ENCODE measurements at places on chromosomes 1 and 21.

DNA sequence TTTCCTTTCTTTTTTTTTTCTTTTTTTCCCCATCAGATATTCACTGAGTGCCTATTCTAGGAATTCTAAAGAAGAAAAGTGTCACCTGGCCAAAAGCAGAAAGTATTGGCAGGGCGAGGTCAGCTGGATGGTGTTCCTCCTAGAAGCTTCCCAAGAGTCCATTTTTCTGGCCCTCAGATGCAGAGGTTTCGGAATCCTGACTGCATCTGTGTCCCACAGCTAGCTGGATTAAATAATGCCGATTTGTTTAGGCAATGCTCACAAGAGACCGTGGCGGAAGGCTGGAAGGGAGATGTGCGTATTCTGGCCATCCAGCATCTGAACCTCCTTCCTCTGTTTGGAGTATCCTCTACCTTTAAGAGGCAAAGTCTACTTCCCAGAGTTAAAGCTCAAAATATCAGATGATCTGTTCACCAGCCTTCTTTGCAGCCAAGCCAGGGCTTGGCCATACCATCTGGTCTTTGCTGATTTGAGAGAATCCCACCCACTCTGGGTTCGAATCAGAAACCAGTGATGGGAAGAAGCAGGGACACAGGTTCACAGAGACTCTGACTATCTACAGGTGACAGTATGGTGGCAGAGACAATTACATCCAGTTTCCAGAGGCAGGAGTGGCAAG is 5.4 kb upstream of the TENT5C start:
- DNase-seq = no peak

- DNase-seq = no peak
These were observed 935.2 kb downstream of the PLA2G4A start for GRCh38 chr1:187763976-187764375.

DNA sequence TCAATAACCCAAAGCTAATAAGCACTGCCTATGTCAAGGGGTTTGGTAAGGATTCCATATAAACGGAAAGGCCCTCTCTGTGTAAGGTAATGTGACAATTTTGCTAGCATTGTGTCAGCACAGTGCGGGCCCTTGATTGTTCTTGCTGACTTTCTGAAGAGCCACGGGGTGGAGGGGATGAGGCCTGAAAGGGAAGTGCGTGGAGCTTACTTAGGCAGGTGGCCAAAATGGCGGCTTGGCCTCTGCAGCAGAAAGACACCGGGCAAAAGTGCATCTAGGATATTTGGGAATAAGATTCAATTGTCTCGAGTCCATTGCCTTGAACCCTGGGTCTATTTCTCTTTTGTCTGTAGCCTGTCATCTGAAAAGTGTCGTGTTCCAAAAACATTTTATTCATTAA is 114.3 kb downstream of the TGFB2 start:
- no peak for DNase-seq

DNA sequence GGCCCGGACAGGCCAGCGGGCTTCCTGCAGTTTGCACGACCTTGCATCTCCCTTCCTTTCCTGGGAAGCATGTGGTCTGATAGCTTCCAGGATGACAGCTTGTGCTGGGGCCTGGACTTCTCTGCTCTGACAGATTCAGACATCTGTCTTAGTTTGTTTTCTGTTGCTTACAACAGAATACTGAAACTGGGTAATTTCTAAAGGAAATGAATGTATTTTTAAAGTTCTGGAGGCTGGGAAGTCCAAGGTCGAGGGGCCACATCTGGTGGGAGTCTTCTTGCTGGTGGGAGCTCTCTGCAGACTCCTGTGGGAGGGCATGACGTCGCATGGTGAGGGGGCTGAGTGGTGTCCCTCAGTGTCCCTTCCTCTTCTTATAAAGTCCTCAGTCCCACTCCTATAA is 35.3 kb upstream of the TENT5B start:
- DNase-seq = no peak

DNA sequence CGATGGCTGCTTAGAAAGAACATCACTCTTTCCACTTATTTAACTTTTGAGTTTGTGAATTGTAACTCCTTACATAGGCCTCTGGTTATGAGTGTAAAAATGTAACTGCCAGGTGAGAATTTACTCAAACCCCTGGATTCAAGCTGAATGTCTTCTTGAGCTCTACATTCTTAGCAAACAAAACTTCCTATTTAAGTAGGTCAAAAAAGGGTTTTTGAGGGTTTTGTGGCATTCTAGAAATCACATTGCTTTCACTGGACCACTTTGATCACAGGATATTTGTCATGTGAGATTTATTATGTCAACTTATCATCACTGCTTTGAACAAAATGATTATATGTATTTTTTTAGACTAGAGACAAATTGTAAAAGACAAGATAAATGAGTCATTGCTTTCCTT is 5.7 kb downstream of the IL23R start:
- DNase-seq = no peak

GRCh38 chr1:31346785-31347184 is 26.1 kb downstream of the FABP3 start:
- DNase-seq = no peak

GRCh38 chr1:6111571-6111970 is 65.9 kb downstream of the KCNAB2 start:
- no peak for DNase-seq

Data from activated naive CD4-positive, alpha-beta T cell (primary cell).